Anterior cingulate cortex (tissue), 58 donors: ENCODE measurements at places on chromosomes 7 and 10.

DNA sequence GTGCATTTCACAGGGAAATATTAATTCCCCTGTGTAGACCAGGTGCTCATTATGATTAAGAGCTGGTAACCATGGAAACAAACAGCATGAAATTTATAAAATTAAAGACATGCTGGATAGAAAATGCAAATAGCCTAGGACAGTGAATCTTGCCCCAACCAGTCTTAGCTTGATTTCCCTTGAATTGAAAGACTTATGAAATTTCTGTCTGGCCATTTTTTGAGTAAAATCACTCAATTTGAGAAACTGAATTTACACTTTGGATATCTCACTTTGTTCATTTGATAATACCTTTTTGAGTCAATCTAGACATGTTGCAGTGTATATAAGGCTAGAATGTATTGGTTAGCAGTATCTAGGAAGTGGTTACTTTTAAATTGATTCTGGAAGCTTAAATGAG lies 4.4 kb upstream of the SMIM30 start:
- DNase-seq = no peak

DNA sequence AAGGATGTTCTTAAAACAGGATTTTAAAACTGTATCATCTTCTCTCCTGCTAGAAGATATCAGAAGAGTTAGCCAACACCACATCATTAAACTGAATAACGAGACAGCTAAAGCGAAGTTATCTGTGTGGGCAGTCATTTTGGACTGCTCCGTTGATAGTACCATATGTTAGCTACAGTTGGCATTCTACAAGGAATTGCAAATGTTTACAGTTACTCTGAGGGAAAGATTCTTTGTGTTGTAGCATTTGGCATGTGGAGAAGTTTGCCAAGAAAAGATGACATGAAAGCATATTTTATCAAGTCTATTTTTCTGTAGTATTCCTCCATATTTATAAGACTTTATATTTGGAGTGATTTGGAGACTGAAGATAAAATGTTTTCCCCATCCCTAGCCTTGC lies 464.4 kb upstream of the POM121L12 start:
- no peak for DNase-seq

GRCh38 chr10:21297603-21298383 lies 227.7 kb downstream of the SKIDA1 start:
- no peak for DNase-seq

GRCh38 chr7:27771111-27771510 lies 31.1 kb downstream of the TAX1BP1 start:
- DNase-seq = no peak

DNA sequence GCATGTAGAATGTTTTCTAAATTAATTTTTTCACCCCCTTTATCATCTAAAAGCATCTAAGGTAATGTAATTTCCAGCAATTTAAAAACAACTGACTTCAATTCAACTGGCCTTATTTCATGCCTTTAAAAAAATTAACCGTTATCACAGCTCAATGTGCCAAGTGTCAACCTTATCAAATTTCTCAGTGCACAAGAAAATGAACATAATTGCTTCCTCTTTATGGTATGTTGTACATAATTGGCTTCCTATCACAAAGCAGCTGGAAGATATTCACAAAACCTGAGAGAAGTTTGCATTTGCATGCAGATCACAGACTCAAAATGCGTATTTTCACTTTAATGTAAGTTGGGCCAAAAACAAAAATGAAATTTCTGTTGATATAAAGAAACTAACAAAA lies 966.4 kb downstream of the GRM8 start:
- DNase-seq = no peak

GRCh38 chr10:112984756-112985155 lies 34.7 kb downstream of the TCF7L2 start:
- no peak for DNase-seq

- DNase-seq = no peak
Measured at GRCh38 chr7:136654406-136654805, 214.0 kb upstream of the CHRM2 start.

GRCh38 chr10:11204351-11204942 lies 186.8 kb downstream of the CELF2 start:
- no peak for DNase-seq
